Airway epithelial cell (primary cell): ENCODE measurements at places on chromosomes 1 and 21. TPM values are rescaled to one million over a fixed set of nuclear protein-coding genes. Genes with fewer than 3 reads are reported as not detected.

The ZBED6 gene
- 2.7 and 9.7 TPM in 2 replicates for total RNA-seq

The SLC44A3 gene
- total RNA-seq, result 11.7 and 12.3 TPM in 2 replicates

The GBP2 gene
- total RNA-seq, result 1.6 and 2.2 TPM in 2 replicates

The ARHGAP29 gene
- 13.6 and 16.2 TPM in 2 replicates for total RNA-seq

The CYP4A22 gene
- not detected in 2 replicates for total RNA-seq

The MX2 gene
- 0.35 TPM in 1 of 2 replicates, not detected in the other for total RNA-seq

The S100A5 gene
- total RNA-seq, result 0.49 TPM in 1 of 2 replicates, not detected in the other

The AK5 gene
- total RNA-seq, result 0.65 and 2.3 TPM in 2 replicates

The THEM4 gene
- total RNA-seq, result 9.1 and 14.0 TPM in 2 replicates

The CHI3L2 gene
- total RNA-seq, result 0.28 TPM in 1 of 2 replicates, not detected in the other

The ANXA9 gene
- total RNA-seq, result 1.1 and 1.4 TPM in 2 replicates

The OLFML2B gene
- not detected in 2 replicates for total RNA-seq

The PTGFR gene
- total RNA-seq, result 0.05 and 0.14 TPM in 2 replicates

The S100A3 gene
- total RNA-seq, result 4.6 and 9.0 TPM in 2 replicates

The RPE65 gene
- not detected in 2 replicates for total RNA-seq

The TMCO4 gene
- total RNA-seq, result 5.2 and 10.9 TPM in 2 replicates

The ID3 gene
- 248 and 253 TPM in 2 replicates for total RNA-seq

The FNDC5 gene
- total RNA-seq, result not detected in 2 replicates

The SIKE1 gene
- 25.4 and 49.9 TPM in 2 replicates for total RNA-seq

The DMRTA2 gene
- 6.5 and 7.9 TPM in 2 replicates for total RNA-seq

The OR2L3 gene
- not detected in 2 replicates for total RNA-seq

The CCSAP gene
- total RNA-seq, result 3.5 and 6.2 TPM in 2 replicates

The LRRC53 gene
- total RNA-seq, result not detected in 2 replicates

The SELP gene
- total RNA-seq, result not detected in 2 replicates

The SERPINC1 gene
- total RNA-seq, result not detected in 2 replicates

The CASQ1 gene
- not detected in 2 replicates for total RNA-seq

The NR1I3 gene
- total RNA-seq, result not detected in 2 replicates

The SLFNL1 gene
- under 0.01 TPM in 1 of 2 replicates, not detected in the other for total RNA-seq

The CACNA1S gene
- not detected in 2 replicates for total RNA-seq

The ZNF648 gene
- 0.14 TPM in 1 of 2 replicates, not detected in the other for total RNA-seq
